ENCODE measurements at places on chromosomes 3 and 15.

- no peak for DNase-seq
These were observed at the start of gene HRG for GRCh38 chr3:186665625-186666188. HRG (plus strand) TSS chr3:186666014; CDS start chr3:186666032, 18 bp downstream.

GRCh38 chr3:101838691-101839090, 10.6 kb upstream of the NFKBIZ start:
- no peak for DNase-seq

DNA sequence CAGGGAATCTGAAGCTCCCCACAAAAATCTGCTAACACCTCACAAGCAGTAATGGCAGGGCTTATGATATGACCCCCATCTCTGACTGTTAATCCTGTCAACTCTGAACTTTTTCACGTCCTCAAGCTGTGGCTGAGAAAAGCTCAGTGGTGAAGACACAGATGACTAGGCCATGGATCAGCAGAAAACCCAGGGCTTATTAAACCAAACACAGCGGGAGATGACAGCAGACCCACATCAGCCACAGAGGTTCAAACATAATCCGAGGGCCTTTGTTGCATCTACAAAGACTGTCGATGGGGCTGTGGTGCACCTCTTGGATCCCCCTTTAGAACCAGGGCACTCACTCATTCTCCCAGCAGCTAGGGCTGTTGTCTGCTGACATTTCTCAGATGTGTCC, 50.4 kb downstream of the GLB1 start:
- DNase-seq: peak; percentile 35

GRCh38 chr3:177726807-177727206, 529.5 kb upstream of the TBL1XR1 start:
- no peak for DNase-seq

GRCh38 chr15:57375827-57376695, at the start of gene CGNL1:
CGNL1 (plus strand) TSS chr15:57376505; CDS start chr15:57438000, 61,495 bp downstream.
- DNase-seq: no peak

GRCh38 chr15:70486012-70486411, 277.3 kb downstream of the UACA start:
- no peak for DNase-seq

DNA sequence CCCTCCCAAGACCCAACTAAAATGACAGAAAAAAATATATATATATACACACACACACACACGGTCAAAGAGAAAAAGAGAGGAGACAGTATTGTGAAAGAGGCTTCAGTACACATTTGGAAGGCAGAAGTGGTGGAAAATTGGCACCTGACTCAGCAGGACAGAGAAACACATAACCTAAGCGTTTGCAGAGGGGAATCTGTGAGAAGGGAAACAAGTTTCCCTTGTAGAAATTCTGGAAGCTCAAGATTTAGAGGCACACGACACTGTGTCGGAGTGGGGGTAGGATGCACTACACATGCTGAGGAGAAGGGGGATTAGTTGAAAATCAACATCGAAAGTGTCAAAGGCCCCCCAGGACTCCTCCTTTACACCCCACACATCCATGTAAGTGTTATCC, 53.1 kb downstream of the PAK2 start:
- no peak for DNase-seq

DNA sequence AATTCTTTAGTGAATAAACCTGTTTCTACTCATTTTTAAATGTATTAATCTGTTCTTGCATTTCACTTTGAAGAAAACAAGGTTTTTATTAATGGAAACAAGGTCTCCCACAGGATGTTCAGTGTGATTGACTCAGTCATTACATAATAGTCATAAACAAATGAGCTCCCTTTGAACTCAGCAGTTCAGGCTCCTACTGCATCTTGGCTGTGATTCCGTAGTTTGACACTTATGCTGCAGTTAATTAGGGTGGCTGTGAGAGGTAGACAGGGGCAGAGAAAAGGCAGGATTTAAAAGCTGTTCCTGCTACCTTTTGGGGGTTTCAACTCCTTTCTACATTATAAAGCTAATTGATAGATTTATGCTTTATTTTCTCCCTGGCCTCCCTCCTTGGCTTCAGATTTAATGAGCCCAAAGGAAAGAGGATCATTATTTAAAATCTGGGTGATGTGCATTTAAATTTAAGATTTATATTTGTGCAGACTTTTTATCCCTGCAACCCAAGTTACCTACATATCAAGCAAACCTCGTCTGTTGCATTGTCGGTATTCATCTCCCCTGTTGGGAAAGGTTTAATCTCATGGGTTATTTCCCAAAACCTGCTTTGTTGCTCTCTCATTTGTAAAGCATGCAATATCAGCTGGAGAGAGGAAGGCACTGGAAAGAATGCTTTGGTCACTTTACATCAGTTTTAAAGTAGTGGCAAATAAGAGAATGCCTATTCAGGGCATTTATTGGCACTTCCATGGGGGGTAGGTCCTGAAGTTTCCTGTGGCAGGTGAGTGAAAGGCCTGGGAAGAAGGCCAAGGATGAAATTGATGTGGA, 345.0 kb upstream of the NR2E3 start:
- DNase-seq: no peak

DNA sequence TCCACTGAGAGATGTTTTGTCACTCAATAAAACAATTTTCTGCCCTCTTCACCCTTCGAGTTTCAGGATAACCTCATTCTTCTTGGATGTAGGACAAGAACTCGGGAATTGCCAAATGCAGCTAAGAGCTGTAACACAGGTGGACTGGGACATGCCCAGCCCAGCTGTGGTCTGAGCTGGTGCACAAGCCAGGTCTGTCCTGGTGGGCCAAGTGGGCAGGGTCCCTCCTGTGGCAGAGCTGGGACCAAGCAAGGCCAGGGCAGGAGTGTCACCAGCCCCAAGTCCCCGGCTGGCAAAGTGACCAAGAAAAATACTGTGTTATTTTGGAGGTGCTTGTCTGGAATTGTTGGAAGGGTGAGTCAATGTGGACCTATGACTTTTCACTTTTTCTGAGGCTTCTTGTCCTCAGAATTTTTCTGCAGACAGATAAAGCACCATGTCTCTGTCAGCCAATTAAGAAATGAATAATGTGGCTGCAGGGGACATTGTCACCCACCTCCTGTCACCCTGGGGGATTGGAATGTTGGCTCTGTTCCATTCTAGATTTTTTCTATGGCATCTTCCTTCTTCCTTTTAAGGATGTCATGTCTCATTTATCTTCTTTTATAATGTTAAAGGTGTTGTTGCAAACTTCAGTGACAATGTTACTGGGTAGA, 645.2 kb upstream of the EPHA6 start:
- DNase-seq: no peak

DNA sequence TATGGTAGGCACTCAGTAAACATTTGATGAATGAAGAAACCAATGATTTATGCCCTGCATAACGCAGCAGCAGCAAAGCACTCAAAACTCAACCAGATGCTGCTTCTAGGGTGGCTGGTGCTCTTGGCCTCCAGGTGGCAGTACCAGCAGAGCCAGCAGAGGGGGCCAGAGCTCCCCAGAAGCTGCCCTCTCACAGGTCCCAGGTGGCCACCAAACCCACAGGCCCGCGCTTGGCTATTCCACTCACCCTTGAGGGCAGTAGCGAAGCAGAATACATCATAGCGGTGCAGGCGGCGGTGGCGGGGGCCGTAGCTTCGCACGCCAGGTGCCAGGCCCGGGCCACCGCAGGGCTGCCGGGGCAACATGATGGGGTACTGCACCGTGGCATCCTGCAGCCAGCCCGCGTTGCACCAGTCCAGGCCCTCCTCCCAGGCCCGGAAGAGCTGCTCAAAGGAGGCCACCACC, 16.6 kb downstream of the HAPLN3 start:
- DNase-seq: no peak

DNA sequence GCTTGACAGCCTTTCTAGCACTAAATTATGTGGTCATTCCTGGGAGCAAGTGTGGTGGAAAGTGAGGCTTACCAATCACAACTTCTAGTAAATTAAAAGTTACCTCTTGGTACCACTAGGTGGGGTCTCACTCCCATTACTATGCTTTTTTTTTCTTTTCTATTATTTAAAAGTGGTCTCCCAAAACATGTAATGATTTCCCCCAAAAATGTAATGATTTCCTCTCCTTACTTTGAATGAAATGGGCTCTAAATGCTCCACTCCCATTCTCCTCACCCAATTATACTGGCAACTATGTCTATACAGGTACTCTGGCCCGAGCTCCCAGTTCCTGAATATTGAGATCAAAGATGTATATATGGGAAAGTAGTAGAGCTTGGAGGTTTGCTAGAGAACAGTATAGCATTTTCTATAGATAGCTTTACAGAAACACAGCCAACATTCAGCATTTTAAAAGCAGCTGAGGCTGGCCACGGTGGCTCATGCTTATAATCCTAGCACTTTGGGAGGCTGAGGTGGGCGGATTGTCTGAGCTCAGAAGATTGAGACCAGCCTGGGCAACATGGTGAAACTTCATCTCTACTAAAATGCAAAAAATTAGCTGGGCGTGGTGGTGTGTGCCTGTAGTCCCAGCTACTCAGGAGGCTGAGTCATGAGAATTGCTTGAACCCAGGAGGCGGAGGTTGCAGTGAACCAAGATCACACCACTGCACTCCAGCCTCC, 70.9 kb downstream of the DCUN1D1 start:
- peak; percentile 5 for DNase-seq

DNA sequence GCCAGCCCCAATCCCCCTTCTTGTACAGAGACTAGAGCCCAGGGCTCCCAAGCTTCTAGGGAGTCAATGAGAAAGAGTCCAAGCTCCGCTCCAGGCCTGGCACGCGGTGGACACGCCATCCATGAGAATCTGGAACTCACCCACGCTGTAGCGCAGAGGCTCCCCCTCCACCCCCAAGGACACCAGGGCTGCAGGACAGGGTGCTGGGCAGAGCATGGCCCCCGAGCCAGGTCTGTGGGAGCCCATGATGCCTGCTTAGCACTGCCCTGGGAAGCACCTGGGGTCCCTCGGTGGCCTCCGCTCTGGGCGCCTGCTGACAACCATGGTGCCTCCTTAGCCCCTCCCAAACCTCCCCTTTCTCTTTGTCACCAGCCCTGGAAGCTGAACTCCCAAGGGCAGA, 28.5 kb downstream of the ACSBG1 start:
- no peak for DNase-seq

DNA sequence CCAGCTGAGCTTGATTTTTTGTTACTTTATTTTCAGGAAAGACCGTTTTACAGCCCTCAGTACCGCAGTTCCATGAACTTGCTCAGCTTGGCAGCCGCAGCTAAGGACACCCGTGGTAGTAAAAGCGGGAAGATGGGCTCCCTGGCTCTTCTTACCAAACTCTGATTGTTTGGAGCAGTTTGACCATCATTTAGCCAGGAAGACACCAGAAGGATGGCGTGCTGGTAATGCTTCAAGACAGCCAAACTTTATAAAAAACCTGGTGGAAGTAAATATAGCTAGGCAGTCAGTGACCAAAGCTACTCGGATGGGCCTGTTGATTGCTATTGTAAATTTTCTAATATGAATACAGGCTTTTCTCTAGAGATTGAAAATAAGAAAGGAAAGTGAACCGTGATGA, 28.9 kb downstream of the POLR2M start:
- no peak for DNase-seq

DNA sequence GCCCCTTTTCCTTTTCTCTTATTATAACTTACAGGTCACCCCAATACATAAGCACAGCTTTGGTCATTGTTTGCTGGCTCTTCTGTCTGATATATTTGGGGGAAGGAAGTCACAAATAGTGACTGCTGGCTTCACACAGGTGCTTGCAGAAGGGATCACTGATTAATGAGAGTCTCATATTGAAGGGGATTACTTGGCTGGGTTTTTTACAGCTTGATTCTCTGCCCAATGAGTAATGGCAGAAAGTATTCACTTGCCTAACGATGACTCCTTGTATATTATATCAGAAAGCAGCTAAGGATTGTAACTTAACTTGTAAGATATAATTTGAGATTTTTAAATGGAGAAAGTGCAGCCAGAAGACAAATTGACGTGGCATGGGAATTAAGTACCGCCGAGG, 119.3 kb upstream of the PFN2 start:
- DNase-seq: no peak

DNA sequence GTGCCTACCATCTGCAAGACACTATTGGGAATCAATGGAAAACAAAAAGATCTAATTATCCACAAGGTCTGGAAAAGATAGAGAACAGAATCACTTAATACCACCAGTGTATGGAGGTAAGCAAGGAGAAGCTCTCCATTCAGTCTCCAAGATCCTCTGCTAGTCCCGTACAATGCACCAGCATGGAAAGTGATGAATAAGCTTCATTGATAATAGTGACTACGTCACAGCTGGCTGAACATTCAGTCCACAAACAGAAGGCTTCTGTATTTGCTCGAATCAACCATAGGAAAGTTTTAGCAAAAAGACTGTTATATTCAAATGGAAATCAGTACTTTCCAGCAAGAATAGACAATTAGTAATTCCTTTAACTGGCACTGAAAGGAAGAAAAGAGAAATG, 42.9 kb downstream of the IGSF11 start:
- DNase-seq: no peak

DNA sequence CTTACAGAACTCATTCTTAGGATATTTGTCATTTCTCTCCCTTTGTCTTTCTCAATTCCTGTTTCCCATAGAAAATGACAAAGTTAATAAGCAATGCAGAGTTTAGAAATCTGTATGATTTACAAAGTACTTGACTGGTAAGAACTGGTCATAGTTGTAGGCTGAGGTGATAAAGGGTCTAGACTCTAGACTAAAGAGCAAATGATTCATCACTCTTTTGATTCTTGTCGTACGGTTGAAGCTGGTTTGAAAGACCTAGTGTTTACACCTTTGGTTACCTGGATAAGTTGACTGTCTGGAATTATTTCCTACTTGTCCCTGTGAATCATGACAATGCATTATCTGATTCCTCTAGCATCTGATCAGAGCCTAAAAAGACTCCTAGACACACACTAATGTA, 58.9 kb upstream of the TP63 start:
- no peak for DNase-seq

- no peak for DNase-seq
These were observed 9.5 kb downstream of the SLCO3A1 start for GRCh38 chr15:91862891-91863504.

All from CD4-positive, alpha-beta T cell treated with Interleukin-15 for 4 hours (primary cell).